ENCODE measurements at places on chromosomes 5 and 9.

GRCh38 chr5:61994171-61994570 is 311.8 kb upstream of the KIF2A start:
- no peak for DNase-seq

DNA sequence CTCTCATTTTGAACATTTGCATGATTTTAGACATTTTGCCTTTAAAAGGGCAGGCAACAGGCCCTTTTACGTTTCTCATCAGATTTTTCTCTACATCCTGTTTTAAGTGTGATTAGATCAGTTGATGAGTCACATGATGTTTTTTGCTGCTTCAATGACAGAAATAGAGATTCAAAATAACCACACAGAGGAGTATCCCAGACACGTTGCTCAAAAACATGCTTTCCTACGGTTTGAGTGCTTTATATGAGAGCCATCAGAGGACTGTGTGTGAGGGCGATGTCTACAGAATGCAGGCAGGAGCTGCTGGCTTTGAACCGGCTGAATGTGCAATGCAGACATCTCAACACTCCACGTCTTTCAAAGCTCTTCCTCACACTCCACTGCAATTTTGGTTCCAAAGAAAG is 42.1 kb downstream of the OTULIN start:
- no peak for DNase-seq

DNA sequence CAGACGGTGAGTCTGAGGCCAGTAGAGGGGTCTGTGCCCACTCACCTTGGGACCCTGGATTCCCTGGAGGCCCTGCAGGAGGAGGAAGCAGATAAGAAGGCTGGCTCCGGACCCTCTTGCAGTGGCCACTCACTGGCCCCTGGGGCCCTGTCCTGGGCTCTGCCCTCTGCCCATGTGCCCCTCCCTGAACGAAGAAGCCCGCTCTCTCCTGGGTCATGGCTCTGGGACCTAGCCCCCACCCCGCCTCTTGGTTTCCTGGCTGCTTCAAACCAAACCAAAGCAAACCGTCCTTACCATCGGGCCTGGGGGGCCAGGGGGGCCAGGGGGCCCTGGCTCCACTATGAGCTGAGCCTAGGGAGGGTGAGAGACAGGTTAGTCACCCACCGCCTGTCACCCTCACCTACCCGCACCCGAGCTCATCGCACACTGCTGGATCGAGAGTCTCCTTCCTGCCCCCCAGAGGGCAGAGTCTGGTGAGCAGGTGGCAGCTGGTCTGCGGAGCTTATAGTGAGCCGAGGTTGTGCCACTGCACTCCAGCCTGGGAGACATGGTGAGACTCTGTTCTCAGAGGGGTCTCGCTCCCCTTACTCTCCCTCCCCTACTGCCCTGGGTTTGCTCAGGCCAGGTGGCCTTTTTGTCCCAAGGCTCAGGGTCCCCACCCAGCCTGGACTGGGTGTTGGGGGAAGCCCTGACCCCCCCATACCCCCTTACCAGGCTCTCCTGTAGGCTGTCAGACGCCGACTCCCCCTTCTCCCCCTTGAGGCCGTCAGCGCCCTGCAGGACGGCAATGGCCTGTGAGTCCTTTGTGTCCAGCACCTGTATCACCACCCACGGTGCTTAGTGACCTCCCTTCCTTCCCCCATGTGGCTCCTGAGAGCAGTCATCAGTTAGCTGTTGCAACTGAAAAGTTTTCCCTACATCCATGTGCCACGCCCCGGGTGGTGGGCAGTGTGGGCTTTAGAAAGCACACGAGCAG is 15.2 kb upstream of the PHYKPL start:
- peak; percentile 51 for DNase-seq

DNA sequence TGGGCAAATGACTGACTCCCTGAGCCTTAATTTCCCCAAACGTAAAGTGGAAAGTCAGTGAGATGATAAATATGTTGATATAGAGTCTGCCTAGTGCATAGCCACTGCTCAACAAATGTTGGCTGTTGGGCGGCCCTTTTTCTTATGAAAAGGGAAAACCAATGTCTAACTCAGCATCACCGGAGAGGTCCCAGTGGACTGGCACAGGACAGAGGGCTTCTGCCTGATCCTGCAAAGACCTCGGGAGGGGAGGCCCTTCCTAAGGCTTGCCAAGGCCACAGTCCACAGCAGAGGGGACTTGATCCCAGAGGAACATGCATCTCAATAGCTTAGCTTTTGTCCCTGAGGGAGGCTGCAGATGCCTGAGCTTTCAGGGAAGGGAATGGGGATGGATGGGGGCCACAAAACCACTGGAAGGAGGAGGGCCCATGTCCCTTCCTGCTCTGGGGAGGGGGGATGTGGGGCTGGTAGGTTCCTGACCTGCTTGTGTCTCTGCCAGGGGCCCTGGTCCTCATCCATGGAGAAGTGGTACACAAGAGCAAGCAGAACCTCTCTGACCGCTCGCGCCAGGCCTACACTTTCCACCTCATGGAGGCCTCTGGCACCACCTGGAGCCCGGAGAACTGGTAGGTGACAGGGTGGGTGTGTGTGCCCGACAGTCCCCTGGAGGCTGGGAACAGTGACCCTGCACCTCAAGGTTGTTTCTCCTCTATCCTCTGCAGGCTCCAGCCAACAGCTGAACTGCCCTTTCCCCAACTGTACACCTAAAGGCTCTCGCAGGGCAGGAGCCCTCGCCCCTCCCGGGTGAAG is 6.3 kb downstream of the DOLK start:
- no peak for DNase-seq

DNA sequence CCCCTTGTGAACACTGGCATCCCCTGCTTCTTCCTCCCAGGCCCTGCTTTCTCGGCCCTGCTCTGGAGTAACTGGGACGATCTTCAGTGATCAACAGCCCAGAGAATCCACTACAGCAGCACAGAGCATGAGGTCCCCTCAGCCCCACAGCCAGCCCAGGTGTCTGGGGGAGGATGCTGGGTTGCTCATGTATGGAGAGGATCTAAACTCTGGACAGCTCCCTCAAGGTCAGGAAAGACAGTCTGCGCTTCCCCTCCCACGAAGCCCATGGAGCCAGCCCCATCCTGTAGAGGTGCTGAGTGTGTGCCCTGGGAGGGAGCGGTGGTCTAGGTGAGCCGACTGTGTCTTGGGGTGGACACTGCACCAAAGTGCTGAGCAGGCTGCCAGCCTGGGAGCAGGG is 190.2 kb downstream of the GABBR2 start:
- DNase-seq, result no peak

DNA sequence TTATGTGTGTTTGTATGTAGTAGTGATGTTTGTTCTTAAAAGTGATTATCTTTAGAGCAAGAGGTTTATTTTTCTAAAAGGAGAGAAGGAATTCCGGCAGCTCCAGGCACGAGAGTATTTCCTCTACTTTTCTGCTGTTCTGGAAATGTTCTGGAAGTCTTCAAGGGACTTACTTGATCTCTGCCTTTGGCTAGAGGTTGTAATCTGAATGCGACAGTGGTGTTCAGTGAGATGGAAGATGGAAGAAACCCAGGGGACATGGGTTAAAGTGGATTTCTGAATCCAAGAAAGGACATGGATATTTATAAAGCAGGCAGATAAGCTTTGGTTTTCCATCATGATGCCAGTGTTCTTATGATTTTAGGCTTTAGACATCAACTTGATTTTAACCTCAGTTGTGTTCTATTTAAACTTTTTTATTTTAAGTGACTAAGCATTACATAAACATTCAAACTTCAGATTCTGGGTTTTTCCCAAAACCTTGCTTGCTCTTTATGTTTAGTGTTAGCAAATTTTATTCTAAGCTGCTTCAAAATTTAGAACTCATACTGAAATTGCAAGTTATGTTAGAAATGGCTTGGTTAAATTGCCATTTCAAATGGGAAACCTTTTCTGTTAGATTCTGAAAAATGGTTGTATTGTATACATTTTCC is 3.6 kb downstream of the GPR21 start:
- DNase-seq, result no peak

DNA sequence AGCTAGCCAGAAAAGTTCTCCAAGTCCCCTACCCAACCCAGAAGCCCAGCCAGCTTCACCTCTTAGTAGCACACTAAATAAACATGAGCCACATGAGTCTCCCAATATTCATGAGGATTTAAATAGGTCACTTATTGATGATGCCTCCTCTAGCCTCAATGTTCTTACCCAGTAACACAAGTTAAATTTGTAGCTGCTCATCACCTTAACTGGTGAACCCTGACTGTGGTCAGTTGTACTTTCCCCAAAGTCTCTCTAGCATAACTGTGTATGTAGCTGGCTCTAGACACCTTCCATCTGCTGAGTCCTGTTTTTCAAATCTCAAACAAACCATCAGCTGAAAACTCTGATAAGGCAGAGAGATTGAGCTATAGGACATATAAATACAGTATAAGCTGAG is 100.3 kb upstream of the ELAVL2 start:
- DNase-seq, result no peak

DNA sequence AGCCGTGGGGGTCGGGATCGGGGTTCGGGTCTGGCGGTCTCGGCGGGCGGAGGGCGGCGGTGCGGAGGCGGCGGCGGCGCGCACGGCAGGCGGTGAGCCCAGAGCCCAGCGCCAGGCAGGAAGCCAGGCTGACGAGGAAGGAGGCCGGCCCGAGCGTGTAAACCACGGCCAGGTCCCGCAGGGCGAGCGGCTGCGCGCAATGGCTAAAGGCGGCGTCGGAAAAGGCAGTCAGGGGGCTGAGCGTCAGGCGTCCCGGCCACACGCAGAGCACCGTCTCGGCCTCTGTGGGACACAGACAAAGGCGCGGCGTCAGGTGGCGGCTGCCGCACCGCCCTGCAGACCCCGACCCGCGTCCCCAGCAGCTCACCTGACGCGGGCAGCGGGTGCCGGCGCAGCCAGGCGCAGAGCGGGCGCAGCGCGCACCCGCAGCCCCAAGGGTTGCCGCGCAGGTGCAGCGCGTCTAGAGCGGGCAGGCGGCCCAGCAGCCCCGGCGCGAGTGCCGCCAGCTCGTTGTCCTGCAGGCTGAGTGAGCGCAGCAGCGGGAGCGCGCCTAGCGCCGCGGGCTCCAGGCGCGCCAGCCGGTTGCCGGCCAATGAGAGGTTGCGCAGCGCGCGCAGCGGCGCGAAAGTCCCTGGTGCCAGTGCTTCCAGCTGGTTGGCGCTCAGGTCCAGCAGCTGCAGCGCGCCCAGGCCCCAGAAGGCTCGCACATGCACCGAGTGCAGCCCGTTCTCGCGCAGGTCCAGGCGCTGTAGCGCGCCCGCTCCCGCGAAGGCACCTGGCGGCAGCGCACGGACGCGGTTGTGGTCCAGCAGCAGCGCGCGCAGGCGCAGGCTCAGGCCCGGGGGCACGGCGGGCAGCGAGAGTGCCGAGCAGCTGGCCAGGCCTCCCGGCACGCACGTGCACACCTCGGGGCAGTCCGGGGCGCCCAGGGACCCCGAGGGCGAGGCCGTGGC is 671 bp downstream of the LRRC26 start:
- no peak for DNase-seq

DNA sequence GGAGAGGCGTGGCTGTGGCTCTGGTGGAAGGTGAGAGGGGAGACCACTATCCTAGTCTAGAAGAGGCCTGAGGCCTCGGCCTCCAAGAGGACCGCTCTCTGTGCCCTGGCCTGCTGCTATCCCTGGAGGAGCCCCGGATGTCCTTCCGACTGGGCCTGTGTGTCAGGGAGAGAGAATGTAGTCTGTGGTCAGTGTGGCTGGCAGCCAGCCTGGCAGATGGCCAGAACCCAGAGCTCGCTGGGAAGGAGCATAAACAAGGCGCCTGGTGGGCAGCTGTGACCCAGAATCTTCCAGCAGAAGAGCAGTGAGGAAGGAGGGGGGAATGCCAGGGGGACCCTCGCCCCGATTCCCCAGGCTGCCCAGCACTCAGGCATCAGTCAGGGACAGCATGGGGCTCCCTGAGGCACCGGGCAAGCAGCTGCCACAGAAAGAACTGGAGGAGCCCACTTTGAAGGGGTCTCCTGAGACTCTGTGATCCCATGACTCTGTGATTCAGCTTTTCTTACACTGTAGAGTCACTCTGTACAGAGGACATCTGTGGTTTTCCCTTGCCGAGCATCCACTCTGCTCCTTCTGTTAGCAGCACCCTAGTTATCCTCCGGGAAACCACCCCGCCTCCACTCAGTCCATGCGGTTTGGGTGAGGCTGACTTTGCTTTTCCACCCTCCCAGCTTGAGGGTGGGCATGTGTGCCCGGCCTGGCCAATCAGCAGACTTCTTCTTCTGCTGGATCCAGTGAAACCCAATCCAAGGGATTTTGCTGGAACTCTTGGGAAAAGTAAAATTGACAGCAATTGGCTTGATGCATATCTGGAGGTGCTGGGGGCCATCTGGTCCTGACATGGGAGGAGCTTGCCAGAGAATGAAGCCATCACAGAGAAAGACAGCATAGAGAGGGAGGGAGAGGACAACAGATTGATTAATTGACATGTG is 46.2 kb upstream of the PWWP2A start:
- DNase-seq, result no peak

DNA sequence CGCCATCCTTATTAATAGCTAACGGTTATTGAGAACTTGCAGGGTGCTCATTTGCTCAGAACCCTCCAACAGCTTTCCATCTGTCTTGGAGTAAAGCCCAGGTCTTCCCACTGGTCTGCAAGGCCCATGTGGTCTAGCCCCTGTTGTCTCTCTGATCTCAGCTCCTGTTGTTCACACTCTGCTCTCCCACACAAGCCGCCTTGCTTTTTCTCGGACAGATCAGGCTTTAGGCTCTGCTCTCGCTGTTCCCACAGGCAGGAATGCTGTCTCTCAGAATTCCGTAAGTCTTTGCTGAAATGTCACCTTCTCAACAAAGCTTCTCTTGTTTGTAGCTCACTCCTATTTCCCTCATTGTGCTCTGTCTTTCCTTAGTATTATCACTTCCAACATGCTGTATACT is 34.3 kb downstream of the GPR107 start:
- DNase-seq, result no peak

GRCh38 chr5:80985600-80986228 is 25.6 kb downstream of the RASGRF2 start:
- DNase-seq, result no peak

Data from activated CD8-positive, alpha-beta memory T cell treated with anti-CD3 and anti-CD28 coated beads, Interleukin-2, amount 50 U/mL, for 4 hours (primary cell).